Vein endothelial cell (primary cell): ENCODE measurements at places on chromosomes 16 and 17. TPM values are rescaled to one million over a fixed set of nuclear protein-coding genes. Genes with fewer than 3 reads are reported as not detected.

Gene FSCN2
- total RNA-seq, result 0.57 and 1.3 TPM in 2 replicates

Gene GP1BA
- total RNA-seq, result not detected in 2 replicates

Gene ABR
- total RNA-seq, result 67.1 and 101 TPM in 2 replicates

Gene KRTAP1-5
- total RNA-seq, result not detected in 2 replicates

Gene KRTAP2-2
- not detected in 2 replicates for total RNA-seq

Gene EVI2A
- total RNA-seq, result 0.19 and 0.33 TPM in 2 replicates

Gene KRTAP17-1
- not detected in 2 replicates for total RNA-seq

Gene ABCC12
- total RNA-seq, result not detected in 2 replicates

Gene MPP3
- total RNA-seq, result 5.9 and 8.2 TPM in 2 replicates

Gene SLC38A8
- not detected in 2 replicates for total RNA-seq

Gene TMIGD1
- not detected in 2 replicates for total RNA-seq

Gene COX4I1
- 350 and 372 TPM in 2 replicates for total RNA-seq

Gene SLC12A3
- total RNA-seq, result not detected in 2 replicates

Gene UMOD
- not detected in 2 replicates for total RNA-seq

Gene MT2A
- 94.5 and 126 TPM in 2 replicates for total RNA-seq

Gene DNAI2
- not detected in 2 replicates for total RNA-seq

Gene PTX4
- total RNA-seq, result 0.19 TPM in 1 of 2 replicates, not detected in the other

Gene RPRML
- total RNA-seq, result not detected in 2 replicates

Gene C17orf50
- not detected in 2 replicates for total RNA-seq

Gene MEFV
- total RNA-seq, result not detected in 2 replicates

Gene CCL16
- total RNA-seq, result 0.65 and 0.86 TPM in 2 replicates

Gene CPHXL2
- total RNA-seq, result not detected in 2 replicates

Gene CDH1
- total RNA-seq, result not detected in 2 replicates

Gene ARHGAP23
- total RNA-seq, result 66.6 and 66.9 TPM in 2 replicates

Gene CEP112
- 9.1 and 12.1 TPM in 2 replicates for total RNA-seq

Gene DHODH
- total RNA-seq, result 4.1 and 4.9 TPM in 2 replicates

Gene RAC3
- 17.0 and 36.3 TPM in 2 replicates for total RNA-seq

Gene NRN1L
- not detected in 2 replicates for total RNA-seq
